ENCODE measurements at places on chromosomes 2 and 18.

DNA sequence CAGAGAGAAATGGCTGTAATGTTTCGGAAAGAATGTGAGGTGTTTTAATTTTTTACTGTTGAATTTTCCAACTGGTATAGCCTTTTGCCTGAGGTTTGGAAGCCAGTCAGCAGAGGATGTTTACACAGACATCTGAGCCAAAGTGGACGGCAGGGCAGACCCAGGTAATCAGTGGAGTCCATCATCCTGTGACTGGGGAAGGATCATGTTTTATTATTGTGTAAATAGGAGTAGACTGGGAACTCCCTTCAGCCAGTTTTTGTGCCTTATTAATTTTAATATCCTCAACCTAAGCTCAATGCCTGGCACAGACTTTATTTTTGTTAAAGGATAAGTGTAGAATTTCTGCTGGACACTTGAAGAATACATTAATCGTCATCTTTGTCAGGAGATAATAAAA lies 142.0 kb upstream of the GAREM1 start:
- DNase-seq = peak; percentile 64

DNA sequence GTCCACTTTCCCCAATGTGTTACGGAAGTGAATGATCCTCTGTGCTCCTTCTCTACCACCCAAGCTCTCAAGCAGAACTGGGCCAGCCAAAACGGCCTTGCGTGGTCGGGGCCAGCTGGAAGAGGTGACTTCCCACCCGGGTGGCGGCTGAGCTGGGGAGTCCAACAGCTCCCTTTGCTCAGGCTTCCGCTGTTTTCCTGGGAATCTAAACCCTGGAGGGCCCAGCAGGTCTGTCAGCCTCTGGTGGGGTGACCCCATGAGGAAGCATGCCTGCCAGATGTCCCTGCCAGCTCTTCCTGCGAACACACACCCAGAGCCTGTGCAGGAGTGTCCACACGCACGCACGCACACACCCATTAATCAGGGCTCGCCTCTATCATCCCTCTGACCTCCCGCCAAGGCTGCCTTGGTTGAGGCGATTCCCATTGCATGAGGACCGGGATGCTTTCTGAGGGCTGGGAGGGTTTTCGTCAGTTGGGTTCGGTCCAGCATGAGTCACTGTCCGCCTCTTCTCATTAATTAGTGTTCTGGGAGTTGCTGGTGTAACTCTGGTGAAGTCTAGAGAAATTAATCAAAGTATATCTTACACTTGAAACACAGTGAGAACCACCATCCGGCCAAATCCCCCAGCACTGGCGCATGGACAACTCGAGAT lies 90.6 kb downstream of the TWIST2 start:
- no peak for DNase-seq

DNA sequence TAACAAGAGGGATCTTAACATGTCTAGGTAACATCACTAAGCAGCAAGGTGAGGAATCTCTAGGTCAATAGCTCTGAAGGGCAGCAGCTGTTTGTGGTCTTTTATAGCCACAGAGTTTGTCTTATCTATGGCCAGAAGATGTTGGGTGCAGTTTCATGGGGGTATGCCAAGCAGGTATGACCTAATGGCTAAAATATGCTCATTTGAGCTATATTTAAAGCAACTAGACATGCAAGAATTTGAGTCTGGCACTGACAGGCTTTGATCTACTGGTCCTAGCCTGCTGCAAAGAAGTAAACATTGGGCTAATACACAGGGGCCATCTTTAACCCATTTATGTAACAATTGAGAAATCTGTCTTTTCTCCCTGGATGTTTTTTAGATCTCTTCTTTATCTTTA lies 13.9 kb upstream of the UGP2 start:
- no peak for DNase-seq

GRCh38 chr2:222703886-222704285 lies 32.4 kb downstream of the MOGAT1 start:
- DNase-seq = no peak
